ENCODE measurements at places on chromosomes 2 and 18. TPM values are rescaled to one million over a fixed set of nuclear protein-coding genes. Genes with fewer than 3 reads are reported as not detected.

The RFTN2 gene
- 10.8 TPM for total RNA-seq

The OTOS gene
- not detected for total RNA-seq

The CYP27C1 gene
- 3.2 TPM for total RNA-seq

- DNase-seq, result no peak
- peaks cover 10% of the 10 kb centered on the region for H3K36me3 ChIP-seq
- H3K4me1 ChIP-seq, result peaks cover 40% of the 10 kb centered on the region
- peak overlapping the region; percentile 94 for H3K4me3 ChIP-seq
Observed at GRCh38 chr2:218569661-218570500, 1.2 kb downstream of the CNOT9 start.

DNA sequence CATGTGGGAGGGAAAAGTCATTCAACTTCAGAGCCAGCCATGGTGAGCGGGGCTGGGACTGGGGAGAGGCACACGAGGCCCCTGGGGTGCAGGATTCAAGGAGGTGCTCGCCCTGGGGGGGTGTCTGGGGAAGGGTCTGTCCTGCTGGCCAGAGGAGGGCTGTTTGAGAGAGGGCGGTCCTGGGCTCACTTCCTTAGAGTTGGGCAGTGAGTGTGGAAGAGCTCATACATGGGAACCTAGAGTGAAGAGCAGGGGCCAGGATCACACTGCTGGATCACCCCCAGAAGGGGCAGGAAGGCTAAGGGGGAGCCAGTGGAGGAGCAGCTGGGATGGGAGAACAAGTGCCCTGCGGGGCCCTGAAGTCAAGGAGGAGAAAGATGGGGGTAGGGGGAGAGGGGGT, 6.5 kb downstream of the SH3BP4 start:
- H3K27ac ChIP-seq, result no peak overlapping the region
- no peaks in the 10 kb centered on the region for H3K27me3 ChIP-seq
- no peak for DNase-seq
- H3K36me3 ChIP-seq, result no peaks in the 10 kb centered on the region

DNA sequence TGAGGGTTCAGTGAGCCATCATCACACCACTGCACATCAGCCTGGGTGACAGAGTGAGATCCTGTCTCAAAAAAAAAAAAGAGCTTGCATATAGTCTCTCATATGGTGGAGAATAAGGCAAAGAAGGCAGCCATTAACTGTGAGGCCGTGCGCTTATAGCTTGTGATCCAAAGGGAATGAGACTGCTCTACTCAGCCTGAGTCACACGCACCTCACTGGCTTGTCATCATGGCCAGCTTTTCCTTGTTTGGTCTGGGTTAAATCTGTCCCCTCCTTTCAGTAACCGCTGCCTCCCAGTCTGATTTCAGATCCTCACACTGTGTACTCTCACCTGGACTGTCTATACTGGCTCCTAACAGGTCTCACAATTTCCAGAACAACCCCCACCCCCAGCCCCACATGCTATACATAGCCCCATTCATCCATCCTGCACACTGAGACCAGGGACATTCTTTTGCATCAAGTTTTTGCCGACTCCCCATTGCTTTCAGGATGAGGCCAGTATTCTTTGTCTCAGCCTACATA, 35.3 kb upstream of the ANKRD44 start:
- H3K27ac ChIP-seq, result no peak overlapping the region
- DNase-seq, result no peak
- H3K4me3 ChIP-seq, result no peak overlapping the region

DNA sequence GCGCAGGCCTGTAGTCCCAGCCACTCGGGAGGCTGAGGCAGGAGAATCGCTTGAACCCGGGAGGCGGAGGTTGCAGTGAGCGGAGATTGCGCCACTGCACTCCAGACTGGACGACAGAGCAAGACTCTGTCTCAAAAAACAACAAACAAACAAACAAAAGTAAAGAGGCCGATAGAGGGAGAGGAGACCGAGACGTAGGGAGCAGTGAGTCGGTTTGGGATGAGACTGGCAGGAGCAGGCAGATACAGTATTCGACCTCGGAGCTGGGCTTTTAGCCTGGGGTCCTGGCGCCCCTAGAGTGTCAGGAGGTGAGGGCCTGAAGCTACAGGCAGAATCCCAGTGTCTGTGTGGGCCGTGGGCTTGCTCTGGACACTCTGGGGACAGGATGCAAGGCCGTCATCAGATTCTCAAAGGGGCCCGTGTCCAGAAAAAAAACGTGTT, 51.2 kb downstream of the SLC4A1AP start:
- no peaks in the 10 kb centered on the region for H3K27me3 ChIP-seq
- no peaks in the 10 kb centered on the region for H3K36me3 ChIP-seq

- H3K36me3 ChIP-seq, result no peaks in the 10 kb centered on the region
- no peak overlapping the region for H3K4me3 ChIP-seq
- no peak for DNase-seq
- H3K27ac ChIP-seq, result peak overlapping the region; percentile 26
- H3K4me1 ChIP-seq, result peaks cover 31% of the 10 kb centered on the region
- no peaks in the 10 kb centered on the region for H3K27me3 ChIP-seq
Observed at GRCh38 chr2:64876137-64876647, 113.0 kb upstream of the SLC1A4 start.
